GM13976 (cell line): ENCODE measurements at places on chromosomes 1 and 21.

- no peak for DNase-seq
These were observed 49.9 kb downstream of the C8B start for GRCh38 chr1:56915960-56916359.

- peak; percentile 61 for DNase-seq
These were observed at the start of gene GBP2 for GRCh38 chr1:89125913-89126580. TSS of gene GBP2 (minus strand) at chr1:89126114. CDS start at chr1:89121966, 4,148 bp downstream.

DNA sequence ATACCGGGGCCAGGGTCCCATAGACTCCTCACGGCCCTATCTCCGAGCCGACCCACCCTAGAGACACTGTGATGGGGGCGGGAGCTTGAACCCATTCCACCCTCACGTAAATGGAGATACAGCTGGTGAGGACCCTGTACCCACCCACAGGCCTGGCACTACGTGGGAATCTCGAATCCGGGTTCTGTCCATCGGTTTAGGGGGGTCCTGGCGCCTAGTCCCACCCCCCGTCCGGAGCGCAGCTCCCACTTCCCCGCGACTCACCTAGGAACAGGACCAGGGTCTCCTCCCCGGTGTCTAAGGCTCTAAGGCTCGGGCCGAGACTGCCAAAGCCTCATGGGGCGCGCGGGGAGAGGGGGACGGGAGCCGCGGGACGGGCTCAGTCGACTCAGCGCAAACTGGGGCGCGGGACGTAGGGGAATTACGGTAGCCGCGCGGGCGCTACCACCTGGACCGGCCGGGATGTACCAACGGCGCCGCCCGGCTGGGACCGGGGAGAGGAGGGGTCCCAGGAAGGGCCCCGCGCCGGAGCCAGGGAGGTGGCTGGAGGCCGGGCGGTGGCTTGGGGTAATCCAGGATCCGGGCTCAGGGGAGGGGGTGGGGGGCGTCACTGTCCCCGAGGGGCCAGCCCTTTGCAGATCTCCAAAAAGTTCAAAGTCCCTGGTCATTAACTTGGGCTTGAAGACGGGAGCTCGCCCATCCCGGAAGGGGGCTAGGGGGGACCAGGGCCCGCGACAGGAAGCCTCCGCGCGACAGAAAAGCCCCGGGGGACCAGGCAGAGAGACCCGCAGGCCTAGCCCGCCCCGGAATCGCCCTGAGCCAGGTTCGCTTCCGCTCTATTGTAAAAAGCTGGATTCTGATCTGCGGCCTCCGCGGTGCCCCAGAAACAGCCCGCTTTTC, 1.0 kb downstream of the PLEKHG5 start:
- DNase-seq: peak; percentile 82

GRCh38 chr1:200369706-200370105, 40.1 kb downstream of the ZNF281 start:
- DNase-seq: no peak

GRCh38 chr1:229563701-229564100, 5.2 kb upstream of the ABCB10 start:
- DNase-seq: no peak

GRCh38 chr1:97621955-97622354, 298.9 kb downstream of the DPYD start:
- DNase-seq: no peak

DNA sequence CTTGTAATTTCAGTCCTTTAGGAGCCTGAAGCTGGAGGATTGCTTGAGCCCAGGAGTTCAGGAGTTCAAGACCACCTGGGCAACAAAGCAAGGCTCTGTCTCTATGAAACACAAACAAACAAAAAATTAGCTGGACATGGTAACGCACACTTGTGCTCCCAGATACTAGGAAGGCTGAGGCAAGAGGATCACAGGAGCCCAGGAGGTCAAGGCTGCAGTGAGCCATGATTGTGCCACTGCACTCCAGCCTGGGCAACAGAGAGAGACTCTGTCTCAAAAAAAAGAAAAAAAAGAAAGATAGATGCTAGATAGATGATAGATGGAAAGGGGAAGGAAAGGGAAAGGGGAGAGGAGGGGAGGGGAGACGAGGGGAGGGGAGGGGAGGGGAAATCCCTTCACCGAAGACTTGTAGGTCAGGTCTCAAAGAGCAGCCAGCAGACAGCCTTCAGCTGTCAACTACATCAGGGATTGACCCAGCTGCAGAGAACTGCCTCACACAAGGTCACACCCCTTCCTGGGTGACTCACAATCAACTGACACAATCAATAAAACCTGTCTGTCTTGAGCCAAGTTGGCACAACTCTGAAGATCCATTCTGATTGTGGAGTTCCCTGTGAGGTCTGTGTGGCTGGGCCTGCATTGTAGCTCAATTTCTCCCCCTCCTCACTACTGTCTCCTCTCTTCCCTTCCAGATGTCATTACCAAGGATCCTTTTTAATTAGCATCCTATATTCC, 200.6 kb downstream of the RGS7 start:
- no peak for DNase-seq

DNA sequence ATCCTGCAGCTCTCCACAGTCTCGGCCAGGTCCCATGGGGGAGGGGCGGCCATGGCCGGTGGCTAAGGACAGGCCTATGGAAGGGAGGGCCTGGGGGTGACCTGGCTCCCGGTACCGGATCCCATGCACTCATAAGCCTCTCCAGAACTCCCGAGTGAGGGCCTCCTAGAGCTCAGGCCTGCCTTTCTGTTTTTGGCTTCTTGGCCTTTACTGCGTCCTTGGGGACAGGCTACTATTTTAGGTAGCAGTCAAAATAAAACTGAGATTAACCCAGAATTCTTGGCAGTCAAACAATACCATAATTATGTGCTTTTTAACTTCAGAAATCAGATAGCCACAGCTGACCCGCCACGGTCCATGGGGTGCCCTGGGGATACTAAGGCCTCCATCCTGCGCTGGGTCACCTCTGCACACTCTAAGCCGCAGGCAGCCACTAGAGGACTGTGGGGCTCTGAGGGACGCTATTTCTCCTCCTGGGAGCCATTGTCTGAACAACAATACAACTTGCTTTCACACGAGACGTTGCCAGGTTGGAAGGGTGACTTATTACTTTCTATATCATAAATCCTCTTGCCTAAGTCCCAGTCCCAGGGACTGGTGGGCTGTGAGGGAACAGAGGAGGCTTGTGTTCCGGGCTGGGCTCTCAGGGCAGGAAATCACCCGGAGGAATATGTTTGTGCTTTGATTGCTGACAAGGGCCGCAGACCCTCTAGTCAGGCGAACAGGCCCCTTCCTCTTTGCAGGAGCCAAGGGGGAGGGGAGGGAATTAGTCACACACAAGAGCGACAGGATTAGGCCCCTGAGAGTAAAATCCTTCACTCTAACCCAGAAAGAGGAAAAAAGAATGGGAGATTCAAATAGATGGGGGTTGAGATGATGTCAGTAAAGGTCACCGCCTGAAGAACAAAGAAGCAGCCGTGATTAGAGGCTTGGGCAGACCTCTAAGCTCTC, 40.7 kb upstream of the BCAR3 start:
- no peak for DNase-seq

GRCh38 chr1:93577536-93578432, 103.9 kb downstream of the BCAR3 start:
- DNase-seq: no peak

- no peak for DNase-seq
These were observed 4.1 kb downstream of the ORC1 start for GRCh38 chr1:52400131-52400530.

DNA sequence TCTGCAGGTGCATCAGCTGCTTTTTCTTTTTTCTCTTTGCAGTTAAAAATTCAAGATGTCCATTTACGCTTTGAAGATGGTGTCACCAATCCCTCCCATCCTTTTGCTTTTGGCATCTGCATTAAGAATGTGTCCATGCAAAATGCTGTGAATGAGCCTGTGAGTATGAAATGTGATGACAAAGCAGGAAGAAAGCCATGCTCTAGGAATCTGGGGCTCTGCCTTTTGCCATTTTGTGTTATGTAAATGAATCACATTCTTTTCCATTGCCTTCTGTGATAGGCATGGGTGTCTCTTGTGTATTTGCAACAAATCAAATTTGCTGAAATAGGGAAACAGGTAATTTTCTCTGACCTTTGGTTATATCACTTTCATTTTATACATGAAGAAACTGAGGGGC, 19.4 kb downstream of the VPS13D start:
- DNase-seq: no peak

- DNase-seq: no peak
These were observed 1.0 kb downstream of the RNF223 start for GRCh38 chr1:1072849-1073742.

DNA sequence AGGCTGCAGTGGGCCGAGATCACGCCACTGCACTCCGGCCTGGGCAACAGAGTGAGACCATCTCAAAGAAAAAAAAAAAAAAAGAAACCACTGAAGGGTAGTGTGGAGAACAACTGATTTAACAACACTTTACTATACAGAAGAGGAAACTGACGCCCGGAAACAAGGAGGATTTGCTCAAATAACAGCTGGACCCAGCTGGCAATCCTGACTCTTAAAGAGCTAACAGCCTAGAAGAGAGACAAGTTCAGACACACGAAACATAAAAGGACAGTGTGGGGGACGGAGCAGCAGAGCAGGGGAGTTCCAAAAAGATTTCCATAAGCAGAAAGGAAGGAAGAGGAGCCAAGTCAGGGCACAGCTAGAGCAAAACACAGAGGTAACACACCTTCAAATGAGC, 4.4 kb downstream of the ECHDC2 start:
- no peak for DNase-seq

- no peak for DNase-seq
These were observed 2.6 kb downstream of the IFNAR1 start for GRCh38 chr21:33327326-33327725.

DNA sequence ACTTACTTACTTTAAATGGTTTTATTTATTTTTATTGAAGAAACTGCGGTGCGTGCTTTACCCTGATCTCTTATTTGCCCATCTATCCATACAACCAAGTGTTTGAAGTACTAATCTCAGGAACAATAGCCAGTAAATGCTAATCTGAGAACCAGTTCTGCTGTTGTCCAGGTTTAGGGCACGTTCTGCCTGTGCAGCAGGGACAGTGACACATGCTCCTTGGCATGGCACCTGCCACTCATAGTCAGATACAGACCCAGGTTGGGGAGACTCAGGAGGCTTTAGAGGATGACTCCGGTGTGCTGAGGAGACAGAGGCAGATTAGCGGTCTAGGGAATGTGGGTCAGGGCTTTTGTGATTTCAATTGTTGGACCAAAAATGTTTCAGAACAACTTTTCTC, 83.6 kb downstream of the NRIP1 start:
- no peak for DNase-seq

DNA sequence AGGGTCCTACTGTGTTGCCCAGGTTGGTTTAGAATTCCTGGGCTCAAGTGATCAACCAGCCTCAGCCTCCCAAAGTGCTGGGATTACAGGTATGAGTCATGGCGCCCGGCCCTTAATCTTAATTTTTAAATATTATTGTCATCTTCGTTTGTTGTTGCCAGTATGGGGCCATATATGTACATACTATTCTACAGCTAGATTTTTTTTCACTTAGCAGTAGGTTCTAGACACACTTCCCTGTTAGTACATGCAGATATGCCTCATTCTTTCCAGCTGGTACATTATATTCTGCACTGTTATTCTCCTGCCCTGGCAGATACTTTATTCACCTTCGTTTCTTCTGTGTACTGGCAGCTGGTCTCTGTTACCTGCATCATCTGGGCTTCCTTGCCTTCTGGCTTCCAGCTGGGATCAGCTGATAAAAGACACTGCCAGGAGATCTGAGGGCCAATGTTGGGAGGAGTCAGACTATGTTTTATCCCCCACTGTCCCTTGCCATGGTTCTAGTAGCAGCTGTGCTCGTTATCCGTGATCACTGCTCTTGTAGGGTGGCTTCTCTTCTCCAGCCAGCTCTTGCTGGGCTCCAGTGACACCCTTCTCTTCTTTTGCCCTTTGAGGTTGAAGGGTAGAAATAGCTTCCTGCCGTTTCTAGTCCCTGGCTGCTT, 24.7 kb downstream of the ST3GAL3 start:
- no peak for DNase-seq

GRCh38 chr1:154353460-154353904, 28.2 kb downstream of the ATP8B2 start:
- peak; percentile 61 for DNase-seq

- peak; percentile 92 for DNase-seq
These were observed 11.4 kb downstream of the UBASH3A start for GRCh38 chr21:42414928-42415769.

- DNase-seq: no peak
These were observed 345.9 kb downstream of the FAM72C start for GRCh38 chr1:143625886-143626285.

DNA sequence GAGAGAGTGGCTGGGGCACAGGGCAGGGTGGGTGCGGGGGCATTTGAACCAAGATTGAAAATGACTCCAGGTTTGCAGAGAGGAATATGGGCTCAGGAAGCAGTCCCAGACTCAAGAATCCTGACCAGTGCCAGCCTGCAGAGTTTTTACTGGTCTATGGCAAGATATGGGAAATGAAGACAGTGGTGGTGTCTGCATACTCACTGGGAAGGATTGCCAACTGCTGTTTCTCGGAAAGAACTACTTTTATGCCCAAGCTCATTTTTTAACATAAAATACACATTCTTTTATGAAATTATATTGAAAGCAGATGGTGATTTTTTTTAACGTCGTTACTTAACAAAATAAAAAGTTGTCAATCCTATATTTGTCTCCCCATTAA, 401.8 kb downstream of the CAMTA1 start:
- no peak for DNase-seq
